NCI-H774 (cell line): ENCODE measurements at places on chromosomes 5 and 9.

- no peak for DNase-seq
Measured at GRCh38 chr5:149140197-149141002, 893 bp upstream of the ABLIM3 start.

DNA sequence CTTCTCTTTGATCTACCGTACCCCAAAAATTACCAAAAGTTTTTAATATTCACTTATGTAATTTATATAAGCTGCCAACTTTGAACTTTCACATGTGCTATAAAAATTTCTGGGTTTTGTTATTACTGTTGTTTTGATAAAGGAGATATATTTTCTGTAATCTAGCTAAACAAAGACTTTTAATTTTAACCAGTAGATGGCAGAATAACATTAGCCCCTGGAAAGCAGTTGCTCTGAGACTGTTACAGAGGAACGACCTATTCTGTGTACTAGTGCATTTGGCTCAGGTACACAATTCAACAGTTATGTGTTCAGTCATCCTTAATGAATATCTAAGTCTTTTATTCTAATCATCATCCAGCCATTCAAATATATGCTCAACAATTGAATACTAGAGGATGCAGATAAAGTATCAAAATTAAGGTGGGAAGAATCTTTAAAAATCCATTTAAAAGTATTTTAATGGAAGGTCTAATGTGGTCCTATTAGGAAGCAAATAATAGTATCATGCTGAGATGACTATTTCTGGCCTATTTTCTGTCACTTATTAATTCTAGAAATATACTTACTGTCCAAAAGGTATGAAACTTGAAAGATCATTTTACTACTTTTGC is 8.6 kb downstream of the KLHL9 start:
- peak; percentile 49 for DNase-seq

- no peak for DNase-seq
Measured at GRCh38 chr5:150044329-150044681, 42.0 kb downstream of the CSF1R start.

GRCh38 chr5:153659039-153659736 is 168.7 kb downstream of the GRIA1 start:
- DNase-seq, result no peak

DNA sequence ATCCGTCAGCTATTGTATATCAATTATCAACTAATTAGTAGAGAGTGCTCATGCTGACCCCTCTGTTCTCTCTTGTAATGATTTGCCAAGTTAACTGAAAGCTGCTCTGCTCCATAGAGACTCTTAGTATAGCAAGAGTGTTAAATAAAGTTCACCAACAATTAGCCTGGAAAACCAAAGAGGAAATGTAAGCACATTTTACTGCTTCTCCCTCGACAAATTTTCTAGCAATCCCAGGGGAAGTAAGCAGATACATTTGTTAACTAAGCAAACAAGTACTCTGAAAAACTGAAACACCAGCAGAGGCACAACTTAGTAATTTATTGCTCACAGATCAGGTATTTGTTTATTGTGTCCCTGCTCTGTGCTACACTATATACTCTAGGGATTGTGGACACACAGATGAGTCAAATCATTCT is 162.2 kb downstream of the GLIS3 start:
- peak; percentile 2 for DNase-seq

DNA sequence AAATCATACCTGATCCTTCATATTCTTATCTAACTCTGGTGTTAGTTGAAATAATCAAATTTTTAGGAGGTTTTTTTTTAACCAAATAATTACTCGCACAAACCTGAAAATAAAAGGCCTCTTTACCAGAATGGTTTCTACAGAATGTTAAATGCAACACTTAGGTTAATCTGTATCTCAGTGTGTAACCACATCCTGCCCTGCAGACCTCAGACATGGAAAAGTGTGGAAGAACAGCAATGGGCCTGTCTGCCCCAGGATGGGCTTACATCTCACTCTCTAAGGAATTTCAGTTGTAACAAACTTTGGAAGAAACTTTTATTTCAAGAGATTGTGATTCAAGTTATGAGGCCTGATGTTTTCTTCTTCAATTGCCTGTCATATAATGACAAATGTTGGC is 32.5 kb upstream of the MIER3 start:
- no peak for DNase-seq

DNA sequence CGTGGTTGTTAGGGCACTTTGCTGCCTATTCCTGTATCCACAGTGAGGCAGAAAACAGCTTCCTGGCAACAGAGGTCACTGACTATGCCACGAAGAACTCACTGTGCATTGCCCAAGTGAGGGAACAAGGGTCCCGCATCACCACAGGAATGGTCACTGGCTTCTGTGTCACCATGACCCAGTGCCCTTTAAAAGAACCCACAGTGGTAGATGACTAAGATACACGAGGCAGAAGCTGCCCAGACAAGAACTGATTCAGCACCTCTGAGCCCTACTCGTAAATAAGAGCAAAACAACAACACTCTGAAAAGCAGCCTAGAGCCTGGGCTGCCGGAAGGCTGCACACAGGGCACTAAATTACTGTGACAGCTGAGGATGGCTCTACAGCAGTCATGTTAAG is 236.6 kb upstream of the RASEF start:
- DNase-seq, result no peak

GRCh38 chr5:75049456-75050351 is 2.7 kb downstream of the GCNT4 start:
- peak; percentile 45 for DNase-seq

DNA sequence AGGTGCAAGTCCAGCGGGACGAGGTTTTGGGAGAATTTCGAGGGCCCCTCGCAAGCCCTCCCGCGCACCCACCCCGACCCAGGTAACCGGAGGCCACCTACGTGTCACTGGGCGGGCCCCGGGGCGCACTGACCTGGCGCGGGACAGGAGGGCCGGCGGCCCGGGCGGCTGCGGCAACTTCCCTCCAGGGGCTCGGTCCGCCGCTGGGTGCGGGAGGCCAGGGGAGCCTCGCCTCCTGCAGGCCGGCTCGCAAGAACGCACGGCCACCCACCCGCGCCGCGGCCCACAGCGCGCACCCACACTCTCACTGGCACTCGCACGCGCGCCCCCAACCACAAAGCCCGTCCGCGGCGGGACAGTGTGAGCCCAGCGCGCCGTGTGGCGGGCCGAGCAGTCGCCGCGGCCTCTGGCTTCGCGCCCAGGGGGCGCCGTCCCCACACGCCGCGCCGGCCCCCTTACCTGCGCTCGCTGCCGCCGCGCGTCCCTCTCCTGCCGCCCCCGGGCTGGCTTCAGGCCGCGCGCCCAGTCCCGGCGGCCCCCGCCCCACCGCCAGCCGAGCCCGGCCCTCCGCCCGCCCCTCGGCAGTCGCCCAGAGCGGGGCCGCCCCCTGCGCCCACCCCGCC is 451 bp downstream of the LPAR1 start:
- no peak for DNase-seq

- DNase-seq, result no peak
Measured at GRCh38 chr5:112885001-112885400, 23.9 kb downstream of the SRP19 start.

GRCh38 chr5:138351517-138351916 is 968 bp upstream of the KDM3B start:
- no peak for DNase-seq

GRCh38 chr9:86142973-86143372 is 43.6 kb upstream of the GOLM1 start:
- DNase-seq, result no peak

DNA sequence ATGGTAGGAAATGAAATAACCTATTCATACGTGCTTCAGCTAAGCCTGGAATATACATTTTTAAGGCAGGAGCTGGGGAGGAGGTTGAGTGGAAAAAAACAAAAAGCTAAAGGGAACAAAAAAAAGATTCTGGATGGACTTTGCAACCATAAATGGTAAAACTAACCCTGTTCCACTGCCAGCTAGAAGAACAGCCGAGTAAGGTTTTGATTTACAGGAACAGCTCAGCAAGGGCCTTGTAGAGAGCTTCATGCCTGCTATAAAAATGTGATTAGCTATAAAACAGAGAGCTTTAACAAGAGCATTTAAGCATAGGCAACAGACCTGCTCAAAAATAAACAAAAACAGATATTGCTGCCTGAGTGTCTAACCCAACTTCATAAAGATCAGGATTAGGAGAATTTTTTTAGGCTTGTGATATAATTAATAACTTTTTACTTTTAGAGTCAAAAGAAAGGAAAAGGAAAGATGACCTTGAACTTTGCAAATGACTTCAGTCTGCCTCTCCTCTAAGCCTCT is 194.8 kb downstream of the FBXL7 start:
- no peak for DNase-seq
